ENCODE measurements at places on chromosomes 3 and 15.

GRCh38 chr3:165464736-165465135 is 268.6 kb upstream of the SLITRK3 start:
- DNase-seq: no peak

GRCh38 chr3:50317300-50317699 is 5.2 kb downstream of the HYAL2 start:
- DNase-seq: no peak

GRCh38 chr15:73704869-73705645 is 20.9 kb downstream of the CD276 start:
- peak; percentile 55 for DNase-seq

DNA sequence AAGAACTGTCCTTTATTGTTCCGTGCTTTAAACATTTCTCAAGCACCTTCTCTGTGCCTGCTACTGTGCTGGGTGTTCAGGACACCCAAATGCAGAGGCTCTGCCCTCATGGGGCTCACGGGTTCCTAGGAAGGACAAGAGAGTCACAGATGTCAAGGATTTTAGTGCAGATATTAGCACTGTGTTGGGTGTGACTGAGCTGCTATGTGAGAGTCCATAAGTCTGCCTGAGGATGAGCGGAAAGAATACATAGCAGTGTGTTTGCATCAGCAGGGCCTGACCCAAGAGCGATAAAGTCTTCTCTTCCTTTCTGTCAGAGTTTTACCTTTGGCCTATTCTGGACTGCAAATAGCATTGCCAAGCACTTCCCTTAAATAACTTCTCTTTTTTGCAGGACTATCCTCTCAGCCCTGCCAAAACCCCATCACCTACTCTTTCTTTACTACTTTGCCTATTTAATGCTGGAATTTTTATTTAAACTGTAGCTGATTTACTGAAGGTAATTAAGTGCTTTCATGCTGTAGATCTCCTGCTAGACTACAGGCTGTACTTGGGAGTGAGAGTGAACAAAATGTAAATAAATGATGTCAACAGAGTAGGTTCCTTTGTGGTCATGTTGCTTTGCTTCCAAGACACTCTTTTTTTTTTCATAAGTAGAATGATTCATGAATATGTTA is 459.4 kb upstream of the TPRG1 start:
- no peak for DNase-seq

- DNase-seq: no peak
These were observed 108.3 kb downstream of the OCA2 start for GRCh38 chr15:27990521-27991515.

DNA sequence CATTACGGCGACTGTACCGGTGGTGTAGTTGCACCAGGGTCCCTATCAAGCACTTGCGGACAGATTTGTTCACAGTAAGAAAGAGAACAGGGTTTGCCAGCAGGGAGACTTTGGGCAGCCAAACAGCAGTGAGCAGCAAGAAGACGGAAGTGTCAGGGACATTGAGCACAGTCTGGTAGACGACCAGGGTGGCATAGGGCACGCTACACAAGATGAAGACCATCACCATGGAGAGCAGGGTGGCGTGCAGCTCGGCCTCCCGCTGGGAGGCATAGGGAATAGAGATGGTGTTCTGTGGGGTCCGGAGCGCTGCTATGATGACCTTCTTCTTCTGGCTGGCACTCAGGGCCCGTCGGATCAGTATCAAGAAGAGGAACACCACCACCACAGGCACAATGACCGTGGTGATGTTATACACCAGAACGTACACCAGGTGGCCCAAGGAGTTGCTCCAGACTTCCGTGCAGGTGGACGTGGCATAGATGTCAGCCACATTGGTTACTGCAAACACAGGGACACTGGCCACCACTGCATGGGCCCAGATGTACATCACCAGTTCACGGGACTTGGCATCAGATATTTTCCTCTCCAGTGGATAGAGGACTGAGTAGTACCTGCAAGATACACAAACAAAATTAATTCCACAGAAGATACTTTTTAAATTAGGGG is 19.1 kb upstream of the FSIP1 start:
- DNase-seq: no peak

DNA sequence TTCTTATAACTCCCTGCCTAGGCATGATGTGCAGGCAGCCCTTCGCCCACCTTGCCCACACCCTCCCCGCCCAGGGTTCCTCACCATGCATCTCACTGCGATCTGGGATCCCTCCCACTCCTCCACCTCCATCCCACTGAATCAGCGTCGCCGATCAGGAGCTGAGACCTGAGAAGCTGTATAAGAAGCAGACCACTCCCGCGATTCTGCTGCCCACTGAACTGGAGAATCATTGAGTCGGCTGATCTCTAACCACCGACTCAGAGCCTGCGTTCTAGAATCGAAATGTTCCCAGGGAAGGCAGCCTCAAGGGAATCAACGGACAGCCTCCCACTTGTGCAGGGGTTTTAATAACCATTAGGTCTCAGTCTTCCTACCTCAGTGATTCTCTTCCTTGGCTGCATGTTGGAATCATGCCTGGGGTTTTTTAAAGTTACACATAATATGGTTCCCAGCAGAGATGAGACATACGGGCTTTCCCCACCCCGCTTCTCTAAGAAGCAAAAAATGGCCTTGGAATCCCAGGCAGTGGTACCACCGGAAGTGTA is 60.2 kb downstream of the TMEM44 start:
- DNase-seq: no peak

DNA sequence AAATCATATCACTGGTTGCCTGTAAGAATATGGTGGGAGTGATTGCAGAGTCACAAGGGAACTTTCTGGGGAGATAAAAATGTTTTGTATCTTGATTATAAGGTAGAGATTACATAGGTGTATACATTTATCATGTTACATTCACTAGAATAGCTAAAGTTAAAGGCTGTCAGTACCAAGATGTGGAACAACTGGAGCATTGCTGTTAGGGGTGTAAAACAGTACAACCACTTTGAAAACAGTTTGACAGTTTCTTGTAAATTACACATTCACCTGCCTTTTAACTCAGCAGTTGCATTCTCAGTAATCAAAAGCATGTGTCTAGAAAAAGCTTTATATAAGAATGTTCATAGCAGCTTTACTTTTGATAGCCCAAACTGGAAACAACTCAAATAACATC is 27.6 kb downstream of the RASA2 start:
- no peak for DNase-seq

- no peak for DNase-seq
These were observed 18.3 kb downstream of the MYZAP start for GRCh38 chr15:57609805-57610529.

DNA sequence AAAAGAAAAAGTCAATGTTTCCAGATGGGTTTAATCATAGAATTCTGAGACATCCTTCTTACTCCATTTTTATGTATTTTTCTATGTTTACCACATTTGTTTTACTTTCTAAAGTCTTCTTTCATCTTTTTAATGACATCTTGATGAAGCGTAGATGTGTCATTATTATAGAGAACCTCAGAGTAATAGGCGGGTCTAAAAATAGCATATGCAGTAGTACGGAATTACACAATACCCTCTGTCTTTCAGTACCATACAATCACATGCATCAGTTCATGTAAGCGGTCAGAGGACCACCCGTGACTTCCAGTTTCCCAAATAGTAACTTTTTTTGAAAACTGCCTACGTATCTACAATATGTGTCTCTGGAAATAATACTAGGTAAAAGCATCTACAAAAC is 224.0 kb downstream of the PLOD2 start:
- DNase-seq: no peak

DNA sequence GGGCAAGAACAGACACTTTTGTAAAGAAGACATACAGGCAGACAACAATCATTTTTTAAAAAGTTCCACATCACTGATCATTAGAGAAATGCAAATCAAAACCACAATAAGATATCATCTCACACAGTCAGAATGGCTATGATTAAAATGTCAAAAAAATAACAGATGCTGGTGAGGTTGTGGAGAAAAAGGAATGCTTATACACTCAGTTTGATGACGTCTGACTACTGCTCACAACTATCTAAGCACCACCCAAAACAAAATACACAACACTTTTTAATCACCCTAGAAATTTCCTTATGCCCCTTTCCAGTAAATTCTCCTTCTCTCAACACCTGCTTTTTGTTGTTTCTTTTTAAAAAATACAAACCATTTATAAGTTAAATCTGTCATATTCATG is 228.8 kb downstream of the ISL2 start:
- no peak for DNase-seq

DNA sequence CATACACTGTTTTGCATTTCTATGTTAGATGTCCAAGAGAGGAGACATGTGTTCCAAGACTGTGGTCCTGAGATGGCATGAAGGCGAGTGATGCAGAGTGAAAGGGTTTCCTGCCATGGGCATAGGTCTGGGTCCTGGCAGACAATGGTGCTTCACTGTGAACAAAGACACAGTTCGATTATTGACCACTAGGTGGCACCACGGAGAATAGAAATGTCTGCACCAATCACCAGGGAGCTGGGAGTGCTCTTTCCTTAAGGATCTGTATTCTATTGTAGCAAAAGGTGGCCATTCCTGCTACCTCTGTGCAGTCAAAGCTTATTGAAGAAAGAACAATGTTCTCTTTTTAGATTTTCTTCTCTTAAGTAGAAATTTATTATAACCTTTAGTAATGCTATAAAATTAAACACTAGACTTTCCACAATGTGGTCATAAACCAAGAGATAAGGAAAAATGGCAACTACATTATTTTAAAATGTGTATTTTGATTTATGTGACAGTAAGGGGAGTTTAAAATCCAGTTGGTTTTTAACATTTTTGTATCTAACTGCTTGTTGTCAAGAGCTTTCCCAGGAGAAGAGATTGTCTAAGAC is 88.7 kb downstream of the GABRG3 start:
- DNase-seq: peak; percentile 9
